Activated naive CD4-positive, alpha-beta T cell treated with anti-CD3 and anti-CD28 coated beads, Interleukin-2, amount 50 U/mL, for 16 hours (primary cell): ENCODE measurements at places on chromosomes 16 and 17.
A peak's percentile ranks its signal among the peaks of the same experiment; 100 is the strongest.

DNA sequence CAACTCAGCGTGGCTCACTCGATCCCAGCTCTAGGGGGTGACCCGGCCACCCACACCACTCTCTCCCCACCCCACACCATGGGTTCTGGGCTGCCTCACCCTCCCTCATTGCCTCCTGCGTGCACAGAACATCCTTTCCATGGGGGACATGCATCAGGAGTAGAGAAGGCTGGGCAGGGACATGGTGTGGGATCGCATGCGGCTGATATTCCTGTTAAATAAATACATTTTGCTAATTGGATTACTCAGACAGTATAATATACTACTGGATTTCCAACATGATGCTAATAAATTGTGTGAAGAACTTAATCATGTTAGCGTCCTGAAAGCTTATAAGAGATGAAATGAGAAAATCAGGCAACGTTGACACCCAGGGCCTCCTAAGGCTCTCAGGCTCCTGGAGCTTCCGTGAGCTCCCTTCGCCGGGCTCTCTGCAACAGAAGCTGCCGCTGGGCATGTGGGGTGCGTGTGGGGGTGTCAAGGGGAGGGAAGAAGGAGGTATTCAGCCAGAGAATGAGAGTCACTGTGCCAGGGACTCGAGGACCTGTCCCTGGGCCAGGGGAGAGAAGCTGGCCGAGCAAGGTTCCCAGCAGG is 173.1 kb upstream of the TNRC6C start:
- DNase-seq: no peak

DNA sequence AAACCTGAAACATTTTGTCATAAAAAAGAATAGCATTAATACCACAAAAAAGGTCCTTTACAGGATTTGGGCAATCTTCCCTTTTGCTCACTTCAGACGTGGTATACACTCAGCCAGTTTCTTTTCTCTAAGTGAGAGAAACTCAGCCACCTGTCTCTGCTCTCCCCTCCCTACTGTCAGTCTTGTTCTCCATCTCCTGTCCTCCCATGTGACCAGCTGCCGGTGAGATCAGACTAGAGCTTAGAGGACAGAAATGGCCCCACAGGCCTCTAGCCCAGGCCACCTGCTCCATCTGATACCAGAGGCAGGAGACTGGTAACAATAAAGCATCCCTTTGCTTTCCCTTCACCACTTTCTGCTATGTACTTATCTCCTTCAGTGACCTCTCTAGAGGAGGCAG is 34.9 kb downstream of the CMC2 start:
- no peak for DNase-seq

- peak; percentile 31 for DNase-seq
These were observed 633 bp downstream of the TBC1D16 start for GRCh38 chr17:80034791-80035686.

DNA sequence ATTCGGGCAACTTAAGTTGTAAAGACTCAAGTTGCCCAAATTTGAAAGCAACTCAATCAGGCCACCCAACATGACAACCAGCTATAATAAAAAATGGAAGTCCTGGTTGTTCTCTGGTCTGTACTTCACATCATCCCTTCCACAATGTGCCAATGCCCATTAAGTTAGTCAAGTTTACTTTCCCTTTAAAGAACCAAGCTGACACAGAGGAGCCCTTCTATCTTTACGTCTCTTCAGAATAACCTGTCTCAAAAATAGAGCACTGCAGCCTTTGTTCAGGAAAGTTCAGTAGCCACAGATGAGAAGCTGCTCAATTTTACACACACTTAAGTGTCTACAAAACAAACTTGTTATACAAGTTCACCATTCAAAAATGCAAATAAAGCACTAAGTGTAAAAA is 75.1 kb upstream of the C17orf78 start:
- DNase-seq: no peak

DNA sequence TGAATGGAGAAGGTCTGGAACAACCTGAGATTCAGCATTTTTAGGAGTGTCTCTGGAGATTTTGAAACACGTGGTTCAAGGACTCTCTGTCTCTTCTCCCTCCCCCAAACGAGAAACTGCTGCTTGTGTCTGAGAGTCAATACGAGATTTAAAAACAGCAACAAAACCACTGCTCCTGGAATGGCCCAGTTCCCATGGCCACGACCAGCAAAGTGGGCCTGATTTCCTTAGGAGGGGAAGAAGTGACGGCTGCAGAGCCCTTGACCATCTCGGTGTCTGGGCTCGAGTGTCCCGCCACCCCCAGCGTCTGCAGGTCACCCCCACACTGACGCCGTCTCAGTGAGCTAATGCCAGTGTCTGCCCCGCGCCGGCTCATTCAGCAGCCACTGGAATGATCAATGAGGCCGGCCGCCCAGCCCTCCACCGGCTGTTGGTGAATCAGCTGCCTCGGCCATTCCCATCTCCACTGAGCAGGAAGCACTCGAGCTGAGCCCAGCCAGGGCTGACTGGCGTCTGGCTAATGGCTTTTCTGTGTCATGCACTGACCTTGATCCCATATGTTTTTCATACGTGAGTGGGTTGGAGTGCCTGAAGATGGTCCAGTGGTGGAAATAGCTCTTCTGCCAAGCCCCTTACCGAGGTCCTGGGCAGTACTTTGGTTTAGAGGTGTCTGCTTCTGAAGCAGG is 151.8 kb downstream of the PITPNC1 start:
- no peak for DNase-seq
